CD4-positive, alpha-beta T cell treated with Interleukin-15 for 1 hour (primary cell): ENCODE measurements at places on chromosomes 5 and 9.
A peak's percentile ranks its signal among the peaks of the same experiment; 100 is the strongest.

DNA sequence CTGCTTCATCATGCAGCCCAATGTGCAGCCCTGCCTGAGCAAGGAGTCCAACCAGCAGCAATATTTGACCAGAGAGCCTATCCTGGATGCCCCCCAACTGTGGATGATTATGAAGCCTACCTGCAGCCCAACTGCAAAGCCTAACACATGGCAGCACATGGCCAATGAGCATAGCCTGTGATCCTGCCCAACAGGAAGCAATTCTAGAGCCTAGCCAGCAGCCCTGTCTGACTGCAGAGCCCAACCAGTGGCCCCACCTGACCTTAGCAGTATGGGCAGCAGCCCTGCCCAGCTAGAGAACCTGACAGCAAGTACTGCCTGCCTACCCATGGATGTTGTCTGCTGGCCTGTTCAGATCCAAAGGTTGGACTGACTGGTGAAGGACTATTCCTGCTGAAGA is 97.3 kb upstream of the SH3GL2 start:
- DNase-seq = no peak

DNA sequence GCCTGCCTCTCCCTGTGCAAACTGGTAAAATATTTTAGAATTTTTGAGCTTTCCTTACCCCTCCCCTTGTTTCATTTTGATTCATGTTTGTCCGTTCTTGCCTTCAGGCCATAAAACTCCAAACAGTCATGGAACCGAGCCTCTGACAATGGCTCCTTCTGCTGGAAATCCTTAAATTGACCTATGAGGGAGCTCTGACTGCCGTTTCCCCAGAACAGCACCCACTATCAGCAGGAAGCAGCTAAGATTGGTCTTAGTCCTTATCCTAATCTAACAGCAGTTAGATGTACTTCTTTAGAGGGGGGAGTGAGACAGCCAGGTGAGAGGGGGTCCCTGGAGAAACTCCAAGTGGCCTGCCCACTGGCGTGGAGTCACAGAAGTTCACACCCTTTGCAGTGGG is 106.7 kb downstream of the FAM174A start:
- DNase-seq = no peak

DNA sequence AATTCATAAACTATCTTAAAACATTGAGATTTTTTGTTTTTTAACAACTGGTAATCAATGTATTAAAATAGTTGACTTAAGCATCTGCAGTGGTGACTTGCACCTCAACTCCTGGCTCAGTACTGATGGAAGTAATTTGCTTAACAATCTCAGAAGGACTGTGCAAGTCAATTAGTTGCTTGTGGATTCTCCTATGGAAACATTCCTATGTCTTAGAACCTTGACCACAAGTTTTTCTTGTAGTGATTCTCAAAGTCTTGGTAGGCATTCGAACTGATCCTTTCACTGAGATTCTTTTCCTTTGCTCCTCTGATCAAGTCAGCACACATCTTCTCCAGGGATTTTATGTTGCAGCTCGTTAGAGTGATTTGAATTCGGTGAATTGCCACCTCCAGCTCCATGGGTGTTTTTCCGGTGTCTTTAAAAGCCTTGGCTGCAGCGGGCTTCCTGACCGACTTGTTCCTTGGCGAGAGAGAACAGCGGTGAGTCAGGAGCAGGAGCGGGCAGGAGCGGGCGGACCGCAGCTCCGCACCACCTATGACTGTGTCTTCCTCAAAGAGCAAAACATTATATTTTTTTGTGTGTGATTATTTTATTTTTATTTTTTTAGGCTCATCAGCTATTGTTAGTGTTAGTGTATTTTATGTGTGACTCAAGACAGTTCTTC is 21.1 kb downstream of the HMGXB3 start:
- no peak for DNase-seq

GRCh38 chr9:96056226-96056625 is 180.7 kb downstream of the ERCC6L2 start:
- no peak for DNase-seq

- no peak for DNase-seq
Observed at GRCh38 chr5:117456866-117457470, 882.3 kb upstream of the SEMA6A start.

DNA sequence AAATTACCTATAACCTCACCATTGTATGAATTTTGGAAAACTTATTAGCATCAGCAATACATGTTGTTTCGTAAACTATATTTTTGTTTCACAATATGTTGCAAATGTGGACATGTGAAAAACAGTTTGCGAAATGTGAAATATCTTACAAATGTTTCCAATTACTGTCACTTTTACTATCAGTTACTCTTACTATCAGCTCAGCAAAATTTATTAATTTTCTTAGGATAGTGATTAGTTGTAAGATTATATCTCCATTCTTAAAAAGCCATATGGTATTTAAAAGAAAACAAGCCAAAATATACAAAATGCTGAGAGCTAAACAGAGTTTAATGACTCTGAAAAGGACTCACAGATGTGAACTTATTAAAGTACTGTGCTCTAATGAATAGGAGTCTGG is 111.9 kb upstream of the LPAR1 start:
- DNase-seq = no peak

GRCh38 chr5:127431977-127432585 is 85.4 kb upstream of the PRRC1 start:
- DNase-seq = no peak

GRCh38 chr5:53430618-53431252 is 49.7 kb upstream of the FST start:
- no peak for DNase-seq

GRCh38 chr9:27154908-27155307 is 45.9 kb downstream of the TEK start:
- DNase-seq = no peak

DNA sequence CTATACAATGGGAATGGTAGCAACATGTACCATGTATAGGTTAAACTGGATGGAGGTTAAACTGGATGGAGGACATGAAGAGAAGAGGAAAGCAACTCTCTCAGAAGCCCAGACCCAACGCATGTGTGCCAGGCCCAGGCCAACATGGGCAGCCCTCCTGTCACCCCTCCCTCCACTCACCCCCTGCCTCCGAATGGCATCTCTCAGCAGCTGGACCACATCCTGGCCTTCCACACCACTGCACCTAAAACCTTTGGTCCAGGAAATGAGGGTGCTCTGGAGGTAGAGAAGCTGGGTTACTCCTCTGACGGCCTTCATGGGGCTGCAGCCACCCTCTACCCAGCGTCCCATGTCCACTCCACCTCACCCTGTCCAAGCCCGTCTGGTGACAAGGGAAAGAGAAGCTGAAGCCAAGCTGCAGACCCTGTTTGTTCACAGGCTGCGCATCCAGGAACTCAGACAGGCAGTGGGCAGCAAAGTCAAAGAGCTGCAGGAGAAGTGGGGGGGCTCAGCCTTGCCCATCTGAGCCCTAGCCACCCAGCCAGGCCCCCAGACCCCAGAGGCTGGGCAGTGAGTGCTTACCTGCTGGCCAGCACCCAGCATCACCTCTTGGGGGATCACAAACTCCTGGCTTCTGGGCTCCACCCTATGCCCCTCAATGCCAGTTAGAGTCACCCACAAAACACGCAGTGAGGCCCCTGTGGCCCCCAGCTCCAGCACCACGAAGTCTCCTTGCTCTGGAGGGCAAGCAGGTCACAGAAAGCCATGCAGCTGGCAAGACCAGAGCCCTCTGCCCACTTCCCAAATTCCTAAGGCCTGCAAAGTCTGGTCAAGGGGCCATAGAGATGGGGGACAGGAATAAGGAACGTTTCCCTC is 8.5 kb downstream of the HK3 start:
- DNase-seq = peak; percentile 15

DNA sequence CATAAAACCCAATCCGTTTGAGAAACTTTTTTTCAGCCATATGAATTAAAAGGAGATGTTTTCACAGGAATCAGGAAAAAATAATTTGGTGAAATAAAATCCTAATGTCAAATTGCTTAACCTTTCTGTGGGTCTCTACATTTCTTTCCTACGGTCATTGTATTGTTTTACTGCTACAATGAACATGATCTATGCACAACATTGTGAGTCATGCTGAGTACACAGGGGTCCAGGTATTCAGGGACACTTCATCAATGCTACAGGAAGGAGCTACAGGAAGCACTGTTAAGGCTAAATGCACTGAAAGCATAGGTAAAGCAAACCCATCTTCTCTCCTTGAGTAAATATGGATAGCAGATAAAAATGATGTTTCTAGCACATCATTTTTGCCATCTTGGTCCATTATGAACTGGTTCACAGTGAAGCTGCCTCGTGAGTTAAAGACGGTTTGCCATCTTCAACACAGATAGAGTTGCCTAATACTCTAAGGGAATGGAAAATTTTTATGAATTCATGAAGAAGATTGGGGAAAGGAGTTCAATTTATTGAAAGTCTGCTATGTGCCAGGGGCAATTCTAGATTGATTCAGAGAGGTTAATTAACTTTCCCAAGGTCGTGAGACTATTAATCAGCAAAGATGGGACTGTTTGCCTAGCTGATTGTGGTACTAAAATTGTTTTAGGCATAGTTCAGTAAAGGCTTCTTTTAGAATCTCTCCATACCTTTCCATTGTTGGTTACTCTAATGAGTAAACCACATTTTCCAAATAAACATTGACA is 85.5 kb downstream of the DIRAS2 start:
- no peak for DNase-seq

DNA sequence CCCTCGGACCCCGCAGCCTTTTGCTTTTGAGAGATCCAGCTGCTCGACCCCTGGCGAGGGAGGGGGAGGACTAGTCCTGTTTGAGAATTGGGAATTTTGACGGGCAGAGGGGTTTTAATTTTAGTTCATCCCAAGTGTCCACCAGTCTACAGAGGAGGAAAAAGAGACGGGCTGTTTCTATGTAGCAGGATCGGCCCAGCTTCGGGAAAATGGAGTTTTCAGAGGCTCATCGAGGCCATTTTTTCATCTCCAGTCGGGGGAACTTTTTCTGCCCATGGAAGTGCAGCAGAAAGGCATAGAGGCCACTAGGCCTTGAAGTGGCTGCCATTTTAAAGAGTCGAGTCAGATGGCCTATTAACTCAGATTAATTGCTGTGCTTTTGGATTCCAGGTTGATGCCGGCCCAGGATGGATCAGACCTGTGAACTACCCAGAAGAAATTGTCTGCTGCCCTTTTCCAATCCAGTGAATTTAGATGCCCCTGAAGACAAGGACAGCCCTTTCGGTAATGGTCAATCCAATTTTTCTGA is 1.2 kb downstream of the NSD1 start:
- no peak for DNase-seq

GRCh38 chr5:81151546-81151945 is 81.6 kb upstream of the CKMT2 start:
- no peak for DNase-seq

DNA sequence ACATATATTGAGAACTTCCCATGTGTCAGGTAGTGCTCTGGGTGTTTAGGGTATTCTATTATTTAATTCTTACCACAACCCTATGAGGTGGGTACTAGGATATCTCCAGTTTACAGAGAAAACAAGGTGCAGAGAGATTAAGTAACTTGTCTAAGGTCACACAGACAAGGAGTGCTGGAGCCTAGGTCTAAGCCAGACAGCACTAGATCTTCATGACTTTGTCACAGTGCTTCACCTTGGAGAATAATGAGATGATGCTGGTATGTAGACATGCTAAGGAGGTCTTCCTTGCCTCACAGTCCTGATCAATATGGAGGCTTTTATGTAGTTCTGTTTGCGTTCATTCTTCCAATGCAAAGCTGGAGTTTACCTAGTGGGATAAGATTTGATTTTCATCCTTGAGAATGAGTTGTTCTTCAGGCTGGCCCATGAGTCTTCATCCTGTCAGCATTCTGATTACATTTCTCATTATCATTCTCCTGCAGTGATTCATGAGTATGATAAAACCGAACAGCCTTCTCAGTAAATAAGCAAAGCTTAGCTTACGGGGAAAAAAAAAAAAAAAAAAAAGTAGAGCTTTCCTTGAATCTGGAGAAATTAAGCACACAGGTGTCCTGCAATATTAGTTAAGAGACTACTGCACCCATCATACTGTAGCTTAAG is 176.3 kb downstream of the C9orf152 start:
- DNase-seq = no peak

GRCh38 chr9:68672215-68672614 is 32.8 kb upstream of the PIP5K1B start:
- DNase-seq = no peak

DNA sequence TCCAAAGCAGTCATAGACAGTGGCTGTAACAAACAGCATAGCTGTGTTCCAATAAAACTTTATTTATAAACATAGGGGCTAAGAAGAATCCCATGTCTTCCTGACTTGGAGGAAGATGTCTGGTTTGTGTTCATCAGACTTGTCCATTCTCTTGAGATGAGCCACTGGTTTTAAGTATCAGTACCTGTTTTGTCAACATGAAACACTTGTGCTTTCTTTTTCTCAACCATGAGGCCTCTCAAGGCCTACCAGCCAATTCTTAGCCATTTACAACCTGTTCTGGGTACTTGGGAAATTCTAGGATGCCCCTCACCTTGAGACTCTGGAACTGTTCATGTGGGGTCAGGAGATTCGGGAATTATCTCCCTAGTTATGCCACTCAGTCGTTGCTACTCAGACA is 154.3 kb upstream of the PPP1R2B start:
- DNase-seq = no peak
